ENCODE measurements at places on chromosomes 1 and 21.
A peak's percentile ranks its signal among the peaks of the same experiment; 100 is the strongest.

DNA sequence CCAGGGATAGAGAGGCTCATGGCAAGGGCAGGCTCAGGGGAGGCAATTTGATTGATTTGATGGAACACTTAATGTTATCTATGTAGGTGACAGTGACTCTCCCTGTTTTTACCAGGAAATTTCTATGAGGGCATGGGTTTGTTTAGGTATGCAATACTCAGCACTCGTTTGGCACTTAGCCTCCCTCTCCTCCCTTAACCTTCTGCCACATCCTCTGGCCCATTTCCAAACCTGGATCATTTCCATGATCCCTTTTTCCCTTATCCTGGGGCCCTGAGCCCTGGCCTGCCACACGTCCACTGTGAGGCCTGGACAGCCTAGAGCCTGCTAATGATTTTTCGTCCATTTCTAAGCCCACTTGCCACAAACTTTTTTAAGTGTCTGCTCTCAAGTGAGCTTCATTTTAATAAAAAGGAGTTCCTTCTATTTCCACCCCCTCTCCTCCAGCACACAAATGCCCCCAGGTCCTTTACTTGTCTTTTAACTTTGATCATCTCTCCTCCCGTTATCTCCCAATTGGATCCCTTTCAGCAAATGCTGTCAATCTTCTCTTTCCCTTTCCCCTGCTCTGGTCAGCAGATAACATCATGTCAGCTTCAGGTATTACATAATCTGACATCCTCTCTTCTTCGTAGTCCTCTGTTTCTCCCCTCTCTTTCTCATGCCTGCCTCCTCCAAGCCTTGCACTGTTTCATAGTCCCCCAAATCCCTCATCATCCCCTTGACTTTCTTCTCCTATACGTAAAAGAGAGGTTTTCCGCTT lies 37.8 kb upstream of the GADD45A start:
- no peak for DNase-seq

DNA sequence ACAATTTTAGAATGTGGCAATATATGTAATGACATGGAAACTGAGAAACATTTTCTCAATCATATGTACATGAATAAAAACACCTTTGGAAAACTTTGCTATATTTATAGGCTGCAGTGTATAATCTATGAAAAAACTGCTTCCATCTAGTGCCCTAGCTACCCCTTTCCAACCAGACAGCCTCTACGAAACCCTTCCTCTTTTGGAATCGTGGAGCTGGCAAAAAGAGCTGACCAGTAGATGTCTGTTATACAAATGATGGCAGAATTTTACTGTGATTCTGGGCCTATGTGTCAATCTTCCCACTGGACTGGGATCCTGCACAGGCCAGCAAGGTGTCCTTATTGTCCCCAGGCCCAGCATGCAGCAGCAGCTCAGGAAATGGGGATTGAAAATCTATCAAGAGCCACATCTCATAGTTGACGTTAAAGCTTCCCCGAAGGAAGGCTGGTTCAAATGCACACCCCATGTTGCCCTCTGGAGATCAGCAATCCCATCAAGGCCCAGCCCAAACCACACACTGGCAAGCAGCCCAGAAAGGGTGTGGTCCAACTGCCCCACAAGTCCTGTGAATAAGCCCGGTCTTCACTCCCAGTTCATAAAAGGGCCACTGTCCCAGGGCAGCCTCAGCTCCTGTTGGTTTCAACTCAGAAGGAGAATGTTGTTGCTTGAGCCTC lies 8.8 kb upstream of the FAM20B start:
- peak; percentile 58 for DNase-seq

- no peak for DNase-seq
These were observed 60.8 kb downstream of the LRRN2 start for GRCh38 chr1:204624631-204625216.

DNA sequence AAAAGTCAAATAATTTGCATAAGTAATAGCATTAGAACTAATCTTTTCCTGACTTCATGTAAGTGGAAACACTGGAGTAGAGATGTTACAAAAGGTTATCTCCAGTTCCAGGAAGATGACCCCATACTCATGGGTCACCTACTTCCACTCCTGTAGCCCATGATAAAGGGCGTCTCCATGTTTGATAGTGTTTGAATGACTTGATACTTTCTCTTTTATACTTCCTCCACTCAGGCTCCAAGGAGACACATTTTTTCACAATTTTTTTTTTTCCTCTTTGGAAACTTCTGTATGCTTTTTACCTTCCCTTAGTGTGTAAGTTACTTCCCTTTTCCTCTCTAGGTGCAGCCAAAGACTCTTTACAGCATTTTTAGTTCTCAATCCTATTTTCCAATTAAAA lies 382.1 kb upstream of the B3GALT2 start:
- DNase-seq: no peak

GRCh38 chr1:55572878-55573734 lies 357.9 kb upstream of the USP24 start:
- no peak for DNase-seq

- DNase-seq: no peak
These were observed 237.6 kb downstream of the GRIK3 start for GRCh38 chr1:36796733-36797132.

GRCh38 chr1:232627645-232628334 lies 2.1 kb downstream of the SIPA1L2 start:
- DNase-seq: no peak

DNA sequence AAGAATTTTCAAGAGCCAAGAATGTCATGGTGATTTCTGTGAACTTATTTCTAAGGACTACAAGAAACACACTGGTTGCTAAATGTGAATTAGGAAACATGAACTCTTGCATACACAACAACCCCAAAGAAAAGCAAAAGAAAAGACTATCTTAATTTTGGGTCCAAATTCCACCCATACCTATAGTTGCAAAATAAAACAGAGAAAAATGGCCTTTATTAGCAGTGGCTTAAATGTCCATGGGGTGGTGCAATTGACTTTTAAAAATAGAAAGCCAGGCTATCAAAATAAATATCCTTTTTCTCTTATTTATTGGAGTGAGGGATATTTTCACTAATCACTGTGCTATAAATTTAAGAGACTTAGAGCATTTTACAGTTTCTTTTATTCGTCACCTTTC lies 80.9 kb upstream of the DPYD start:
- DNase-seq: no peak

DNA sequence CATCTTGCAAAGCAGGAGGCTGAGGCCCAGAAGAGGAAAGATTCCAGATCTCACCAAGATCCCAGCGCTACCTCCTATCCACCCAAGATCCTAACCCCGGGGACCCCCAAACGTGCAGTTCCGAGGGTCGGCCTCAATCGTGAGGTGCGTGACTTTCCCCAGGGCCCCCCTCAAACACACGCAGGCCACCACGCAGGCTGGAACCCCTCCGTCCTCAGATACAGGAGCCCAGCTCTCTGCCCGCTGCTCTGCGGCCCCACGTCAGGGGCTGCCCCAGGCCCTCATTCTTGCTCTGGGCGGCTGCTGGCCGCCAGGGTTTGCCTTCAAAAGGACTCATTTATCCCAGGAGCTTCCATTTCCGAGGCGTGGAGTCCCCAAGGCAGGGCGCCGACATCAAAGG lies 39.9 kb downstream of the KRTAP10-1 start:
- DNase-seq: no peak

GRCh38 chr1:14037101-14037847 lies 337.3 kb downstream of the PRDM2 start:
- DNase-seq: no peak

GRCh38 chr1:169044296-169044695 lies 62.2 kb upstream of the ATP1B1 start:
- DNase-seq: no peak

DNA sequence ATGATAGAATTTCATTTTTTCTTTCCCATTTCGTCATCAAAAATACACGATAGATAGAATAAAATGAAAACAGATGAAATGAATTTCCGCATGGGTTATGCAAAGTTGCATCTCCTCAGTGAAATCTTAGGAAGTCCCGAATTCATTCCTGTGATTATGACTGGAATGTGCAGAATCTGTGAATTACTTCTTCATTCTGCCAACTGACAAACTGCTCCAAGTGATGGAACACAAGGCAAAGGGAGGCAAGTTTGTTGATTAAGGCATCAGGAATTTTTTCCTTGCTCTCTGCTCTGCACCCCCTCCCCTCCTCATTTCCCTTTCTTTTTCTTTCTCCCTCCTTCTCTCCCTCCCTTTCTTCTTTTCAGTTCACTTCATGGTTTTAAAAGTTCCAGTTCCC lies 37.0 kb upstream of the ADGRL4 start:
- no peak for DNase-seq

DNA sequence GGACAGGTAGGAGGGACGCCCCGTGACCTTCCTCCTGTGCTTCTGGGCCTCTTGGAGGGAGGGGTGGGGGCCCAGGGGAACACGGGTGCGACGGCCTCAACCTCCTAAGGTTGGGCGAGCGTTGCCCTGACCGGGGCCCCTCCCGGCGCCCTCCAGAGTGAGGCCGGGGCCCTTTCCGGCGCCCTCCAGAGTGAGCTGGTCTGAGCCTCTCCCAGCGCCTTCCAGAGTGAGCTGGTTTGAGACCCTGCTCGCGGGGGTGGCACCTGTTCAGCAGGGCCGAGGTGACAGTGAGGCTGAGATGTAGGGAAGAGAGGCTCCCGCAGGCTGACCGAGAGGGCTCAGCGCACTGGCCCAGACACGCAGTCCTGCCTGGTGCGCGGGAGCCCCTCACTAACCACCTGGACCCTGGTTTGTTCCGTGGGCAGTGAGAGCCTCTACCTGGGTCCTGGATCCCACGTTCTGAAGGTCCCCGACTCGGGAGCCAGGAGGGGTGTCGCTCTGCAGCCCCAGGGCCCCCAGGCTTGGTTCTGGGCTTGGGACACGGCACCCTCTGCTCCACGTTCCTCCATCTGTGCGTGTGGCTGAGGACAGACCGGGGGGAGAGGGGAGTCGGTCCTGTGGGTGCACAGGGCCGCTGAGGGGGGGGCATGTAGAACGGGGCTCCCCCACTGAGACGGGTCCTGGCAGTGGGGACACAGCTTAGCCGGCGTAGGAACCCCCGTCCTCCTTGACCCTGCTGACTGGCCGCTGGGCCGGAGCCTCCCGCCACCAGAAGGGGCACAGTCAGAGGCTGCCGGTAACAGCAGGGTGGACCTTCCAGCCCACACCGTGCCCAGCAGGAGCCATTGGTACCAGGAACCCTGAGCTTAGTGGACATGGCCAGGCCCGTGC lies 1.4 kb downstream of the COL6A1 start:
- no peak for DNase-seq

DNA sequence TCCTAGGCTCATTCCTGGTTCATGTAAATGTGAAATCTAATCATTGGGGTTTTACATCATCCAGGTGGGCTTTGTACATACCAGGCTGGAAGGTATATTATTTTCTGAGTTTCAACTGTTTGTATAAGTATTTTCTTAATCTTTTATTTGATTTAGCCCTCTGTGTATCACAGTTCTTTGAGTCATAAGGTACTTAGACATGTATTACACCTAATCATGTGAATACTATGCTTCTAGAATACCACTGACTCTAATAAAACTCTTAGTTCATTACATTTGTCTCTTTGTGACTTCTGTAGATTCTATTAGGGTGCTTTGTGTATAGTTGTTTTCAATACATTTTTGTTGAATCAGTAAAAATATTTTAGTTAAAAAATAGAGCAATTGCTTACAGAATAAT lies 92.8 kb downstream of the ZFYVE9 start:
- DNase-seq: no peak

GRCh38 chr21:42209801-42210479 lies 9.0 kb upstream of the ABCG1 start:
- no peak for DNase-seq

GRCh38 chr1:30197639-30198450 lies 525.5 kb downstream of the MATN1 start:
- no peak for DNase-seq

GRCh38 chr1:246750752-246751151 lies 26.5 kb downstream of the SCCPDH start:
- DNase-seq: no peak

DNA sequence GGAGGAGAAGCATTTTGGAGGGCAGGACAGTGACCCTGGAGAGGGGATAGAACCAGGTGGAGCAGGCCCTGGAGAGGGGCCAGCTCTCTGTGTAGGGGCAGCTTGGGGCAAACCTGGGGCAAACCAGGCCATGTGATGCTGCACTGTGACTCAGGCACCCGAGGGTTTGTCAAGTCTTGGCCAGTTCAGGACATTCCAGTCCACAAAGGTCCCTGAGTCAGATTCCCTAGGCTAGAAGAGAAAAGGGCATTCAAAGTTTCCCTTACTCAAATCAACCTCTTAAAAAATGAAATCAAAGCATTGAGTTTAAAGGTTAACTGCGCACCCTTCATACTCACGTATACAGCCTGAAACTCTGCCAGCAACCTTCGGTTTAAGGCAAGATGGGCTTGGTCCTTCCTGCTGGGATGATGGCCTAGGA lies 25.2 kb upstream of the PLA2G2C start:
- no peak for DNase-seq

DNA sequence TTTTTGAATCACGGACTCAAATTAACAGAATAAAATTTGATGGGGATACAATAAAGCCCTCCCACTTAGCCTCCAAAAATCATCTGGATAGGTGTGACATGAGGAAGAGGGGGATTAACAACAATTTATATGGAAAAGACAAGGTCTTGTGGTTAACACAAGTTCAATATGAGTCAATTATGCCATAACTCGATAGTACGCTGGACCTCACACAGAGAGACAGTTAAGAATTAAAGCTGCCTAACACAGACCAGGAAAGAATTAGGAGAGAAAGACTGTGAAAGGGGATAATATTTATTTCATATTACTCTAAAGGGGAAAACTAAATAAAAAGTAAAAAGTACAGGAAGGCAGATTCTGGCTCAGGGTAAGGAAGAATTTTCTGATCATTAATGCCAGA lies 243.7 kb upstream of the LYPLAL1 start:
- no peak for DNase-seq

- DNase-seq: peak; percentile 52
These were observed 6.7 kb downstream of the LMO4 start for GRCh38 chr1:87335175-87335884.

DNA sequence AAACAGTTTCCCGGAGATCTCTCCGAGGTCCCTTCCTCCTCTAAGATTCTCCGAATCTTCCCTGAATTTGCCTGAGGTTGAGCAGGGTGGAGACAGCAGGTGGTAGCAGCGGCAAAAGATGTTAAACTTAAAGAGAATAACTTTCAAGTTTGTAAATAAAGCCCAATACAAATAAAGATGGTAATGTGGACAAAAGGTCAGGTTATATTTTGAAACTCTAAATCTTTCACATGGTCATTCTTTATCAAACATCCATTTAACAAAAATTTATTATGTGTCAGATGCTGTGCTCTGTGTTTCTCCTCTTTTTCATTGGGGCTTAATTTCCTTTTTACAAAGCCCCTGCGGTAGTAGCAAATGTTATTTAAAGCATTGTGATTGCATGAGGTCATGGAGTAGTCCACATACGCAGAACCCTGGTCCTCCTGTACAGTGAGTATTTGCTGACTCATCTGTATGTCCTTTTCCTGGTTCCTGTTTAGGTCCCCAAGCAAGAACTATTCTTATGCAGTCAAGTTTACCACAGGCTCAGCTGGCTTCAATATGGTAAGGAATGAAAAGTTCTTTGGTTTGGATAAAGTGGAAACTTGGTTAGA lies 119.2 kb downstream of the ITSN1 start:
- DNase-seq: peak; percentile 48

Data from HuH-7 (cell line).